ENCODE measurements at places on chromosomes 4 and X.

DNA sequence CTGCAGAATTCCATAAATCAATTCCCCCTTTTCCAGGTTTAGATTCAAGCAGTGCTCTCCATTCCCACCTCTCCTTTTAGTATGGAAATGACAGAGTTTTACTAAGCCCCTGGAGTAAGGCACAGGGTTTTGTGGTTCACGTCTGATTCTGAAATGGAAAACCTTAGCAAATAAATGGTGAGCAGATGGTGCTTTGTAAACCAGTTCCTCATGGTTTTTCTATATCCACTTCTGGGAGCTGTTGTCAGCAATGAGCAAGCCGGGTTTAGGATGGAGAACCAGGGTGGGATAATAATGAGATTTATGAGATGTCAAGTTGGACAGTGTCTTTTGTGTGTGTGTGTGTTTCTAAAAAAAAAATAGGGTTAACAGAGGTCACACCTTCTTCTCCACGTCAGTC is 113.8 kb upstream of the RBPJ start:
- DNase-seq: no peak

GRCh38 chr4:143667461-143667860 is 33.0 kb downstream of the FREM3 start:
- DNase-seq: no peak

GRCh38 chrX:48579259-48579658 is 5.0 kb downstream of the RBM3 start:
- no peak for DNase-seq

GRCh38 chr4:23876418-23877089 is 13.3 kb downstream of the PPARGC1A start:
- no peak for DNase-seq

DNA sequence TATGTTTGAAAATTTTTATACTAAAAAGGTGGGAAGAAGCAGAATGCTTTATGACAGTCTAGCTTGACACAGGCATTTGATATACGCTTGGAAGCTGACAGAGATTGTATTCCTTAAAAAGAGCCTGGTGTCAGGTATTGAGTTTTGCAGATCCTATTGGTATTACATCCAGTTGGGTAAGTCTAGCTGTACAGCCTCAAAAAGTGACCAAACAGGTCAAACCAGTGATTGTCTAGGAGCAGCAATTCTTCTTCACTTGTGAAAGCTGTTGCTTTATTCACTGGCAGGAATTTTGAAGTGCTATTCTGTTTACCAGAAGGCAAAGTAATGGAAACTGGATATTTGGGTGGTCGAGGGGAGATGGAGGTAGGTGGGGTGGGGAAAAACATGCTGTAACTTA is 77.5 kb downstream of the UCHL1 start:
- DNase-seq: no peak

DNA sequence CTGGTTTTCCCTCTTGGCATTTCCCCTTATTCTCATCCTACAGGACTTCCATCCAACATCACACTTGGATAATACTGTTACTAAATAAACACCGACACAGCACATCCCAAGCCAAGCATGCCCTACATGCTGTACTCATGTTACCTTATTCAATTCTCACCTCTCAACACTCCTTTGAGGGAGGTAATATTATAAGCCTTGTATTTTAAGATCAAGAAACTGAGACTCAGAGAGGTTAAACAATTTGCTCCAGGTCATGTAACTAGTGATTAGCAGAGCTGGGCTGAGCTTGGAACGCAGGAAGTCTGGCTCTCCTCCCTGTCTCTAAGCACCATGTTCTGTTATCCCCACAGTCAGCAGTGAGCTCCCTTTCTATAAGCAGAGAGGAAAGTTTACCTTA is 333.6 kb upstream of the IGFBP7 start:
- no peak for DNase-seq

DNA sequence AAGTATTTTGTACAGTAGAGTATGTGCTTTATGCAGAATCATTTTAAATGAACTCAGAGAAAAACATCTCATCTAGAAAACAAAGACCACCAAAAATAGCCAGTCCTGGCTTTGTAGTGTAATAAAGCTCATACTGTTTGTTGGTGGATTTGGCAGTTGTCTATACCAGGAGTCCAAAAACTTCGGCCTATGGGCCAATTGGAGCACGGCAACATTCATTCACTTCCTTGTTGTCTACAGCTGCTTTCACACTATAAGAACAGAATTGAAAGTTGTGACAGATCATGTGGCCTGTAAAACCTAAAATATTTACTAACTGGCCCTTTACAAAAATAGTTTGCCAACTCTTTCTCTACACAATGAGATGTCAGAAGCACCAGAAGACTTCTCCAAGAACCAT is 5.3 kb downstream of the FBXW7 start:
- no peak for DNase-seq

GRCh38 chr4:53365121-53365485 is 758 bp downstream of the SCFD2 start:
- DNase-seq: no peak

GRCh38 chr4:13143222-13144070 is 340.7 kb downstream of the RAB28 start:
- DNase-seq: no peak

DNA sequence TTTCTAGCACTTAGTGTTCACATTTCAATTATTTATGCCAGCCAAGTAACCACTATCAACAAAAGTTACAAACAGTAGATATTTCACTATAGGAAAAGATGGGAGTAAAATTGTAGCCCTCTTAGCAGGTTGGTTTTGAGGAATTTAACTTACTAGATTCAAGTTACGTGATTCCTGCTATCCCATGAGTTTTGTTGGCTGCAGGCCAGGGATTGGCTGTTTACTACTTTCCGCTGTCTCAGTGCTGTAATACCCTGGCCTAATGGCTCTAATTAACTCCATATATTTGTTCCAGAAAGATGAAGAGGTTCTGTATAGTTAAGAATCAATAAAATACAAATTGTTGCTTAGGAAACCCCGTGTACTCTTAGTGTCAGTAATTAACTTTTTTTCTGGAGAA is 55.5 kb upstream of the MAGED1 start:
- no peak for DNase-seq

DNA sequence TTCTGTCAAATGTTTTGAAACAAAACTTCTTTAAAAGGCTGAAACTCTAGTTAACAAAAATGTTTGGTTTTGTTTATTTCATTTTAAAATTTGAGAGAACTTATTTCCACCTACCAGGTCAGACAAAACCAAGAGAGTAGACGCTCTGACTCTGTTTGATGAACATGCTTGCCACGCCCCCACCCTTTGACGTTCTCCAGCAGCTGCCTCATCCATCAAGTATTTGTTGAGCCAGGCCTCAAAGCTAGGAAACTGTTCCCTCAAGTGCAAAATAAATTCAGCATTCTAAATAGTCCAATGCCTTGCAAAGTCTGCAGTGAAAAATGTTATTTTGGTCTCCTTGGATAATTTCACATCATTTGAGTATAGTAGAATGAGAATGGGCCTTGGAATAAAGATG is 121.6 kb downstream of the GUCY2F start:
- DNase-seq: no peak

DNA sequence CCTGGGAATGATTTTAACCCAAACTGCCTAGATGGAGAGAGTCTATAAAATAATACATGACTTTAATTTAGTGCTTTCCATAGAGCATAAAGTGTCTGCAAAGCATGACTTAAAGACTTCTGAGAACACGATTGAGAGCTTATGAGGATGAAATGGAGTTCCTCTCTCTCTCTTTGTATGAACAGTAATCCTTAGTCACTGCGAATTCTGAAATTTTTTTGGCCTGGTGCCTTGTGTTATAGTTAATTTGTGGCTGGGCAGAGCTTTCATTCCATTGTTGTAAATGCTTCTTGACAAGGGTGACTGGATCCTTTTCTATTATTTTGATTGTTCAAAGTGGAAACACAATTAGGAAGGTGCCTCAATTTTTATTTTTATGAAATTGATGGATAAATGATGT is 179.5 kb downstream of the CEP135 start:
- no peak for DNase-seq

DNA sequence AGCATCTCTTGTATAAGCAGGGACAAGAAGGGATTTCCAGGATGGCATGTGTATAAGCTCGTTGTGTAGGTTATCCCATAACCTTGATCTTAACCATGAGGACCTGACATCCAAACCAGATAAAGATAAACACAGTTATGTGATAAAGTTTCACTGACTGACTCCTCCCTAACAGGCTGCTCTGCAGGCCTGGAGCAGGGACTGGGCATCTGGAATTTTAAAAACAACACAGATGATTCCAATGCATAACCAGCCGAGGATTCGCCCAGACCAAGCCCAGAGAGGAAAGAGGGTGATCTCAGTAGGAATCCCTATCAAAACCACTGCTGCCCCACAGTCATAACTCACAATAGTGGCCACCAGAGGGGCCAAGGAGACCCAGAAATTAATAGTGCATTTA is 22.7 kb downstream of the KLF3 start:
- DNase-seq: no peak

GRCh38 chr4:8817813-8818062 is 53.9 kb downstream of the HMX1 start:
- DNase-seq: no peak

- DNase-seq: no peak
Observed at GRCh38 chrX:118530219-118530911, 34.8 kb downstream of the DOCK11 start.

- DNase-seq: no peak
Observed at GRCh38 chr4:13888112-13888511, 260.6 kb upstream of the BOD1L1 start.

DNA sequence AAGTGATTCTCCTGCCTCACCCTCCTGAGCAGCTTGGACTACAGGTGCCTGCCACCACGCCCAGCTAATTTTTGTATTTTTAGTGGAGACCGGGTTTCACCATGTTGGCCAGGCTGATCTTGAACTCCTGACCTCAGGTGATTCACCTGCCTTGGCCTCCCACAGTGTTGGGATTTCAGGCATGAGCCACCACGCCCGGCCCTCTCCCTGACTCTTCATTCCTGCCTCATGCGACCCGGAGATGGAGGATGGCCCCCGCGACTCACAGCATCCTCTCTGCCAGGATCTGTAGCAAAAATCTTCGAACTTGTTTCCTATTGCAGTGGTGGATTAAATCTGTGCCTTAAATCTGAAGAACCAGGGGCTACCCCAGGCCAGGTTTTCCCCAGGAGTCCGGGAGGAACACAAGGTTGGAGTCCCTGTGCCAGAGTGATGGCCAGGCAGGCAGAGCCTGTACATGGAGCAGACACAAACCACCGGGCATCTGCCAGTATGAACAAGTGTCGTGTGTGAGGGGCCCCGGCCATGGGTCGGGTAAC is 11.5 kb downstream of the CPLX1 start:
- no peak for DNase-seq

DNA sequence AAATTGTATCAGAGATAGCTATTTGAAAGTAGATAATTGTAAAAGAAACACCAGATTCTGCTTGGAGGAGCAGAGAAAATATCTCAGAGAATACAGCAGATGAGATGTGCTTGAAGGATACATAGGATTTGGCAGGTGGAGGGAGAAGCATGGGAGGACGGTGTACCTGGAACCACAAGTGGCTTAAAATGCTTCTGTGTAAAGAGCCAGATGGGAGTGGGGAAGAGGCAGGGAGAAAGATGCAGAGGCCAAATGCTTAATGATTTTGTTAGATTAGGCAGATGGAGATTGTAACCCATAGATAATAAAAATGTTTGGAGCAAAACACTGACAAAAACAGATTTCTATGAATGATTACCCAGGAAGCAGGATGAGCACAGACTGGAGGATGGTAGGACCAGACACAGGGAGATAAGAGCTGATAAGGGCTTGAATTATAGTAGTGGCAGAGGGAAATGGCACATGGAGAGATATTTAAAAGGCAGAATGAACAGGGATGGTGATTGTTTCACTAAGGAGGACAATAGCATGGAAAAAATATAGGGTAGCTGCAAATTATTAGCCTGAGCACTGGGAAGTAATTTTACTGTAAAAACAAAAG is 145.7 kb upstream of the TBC1D9 start:
- DNase-seq: no peak

DNA sequence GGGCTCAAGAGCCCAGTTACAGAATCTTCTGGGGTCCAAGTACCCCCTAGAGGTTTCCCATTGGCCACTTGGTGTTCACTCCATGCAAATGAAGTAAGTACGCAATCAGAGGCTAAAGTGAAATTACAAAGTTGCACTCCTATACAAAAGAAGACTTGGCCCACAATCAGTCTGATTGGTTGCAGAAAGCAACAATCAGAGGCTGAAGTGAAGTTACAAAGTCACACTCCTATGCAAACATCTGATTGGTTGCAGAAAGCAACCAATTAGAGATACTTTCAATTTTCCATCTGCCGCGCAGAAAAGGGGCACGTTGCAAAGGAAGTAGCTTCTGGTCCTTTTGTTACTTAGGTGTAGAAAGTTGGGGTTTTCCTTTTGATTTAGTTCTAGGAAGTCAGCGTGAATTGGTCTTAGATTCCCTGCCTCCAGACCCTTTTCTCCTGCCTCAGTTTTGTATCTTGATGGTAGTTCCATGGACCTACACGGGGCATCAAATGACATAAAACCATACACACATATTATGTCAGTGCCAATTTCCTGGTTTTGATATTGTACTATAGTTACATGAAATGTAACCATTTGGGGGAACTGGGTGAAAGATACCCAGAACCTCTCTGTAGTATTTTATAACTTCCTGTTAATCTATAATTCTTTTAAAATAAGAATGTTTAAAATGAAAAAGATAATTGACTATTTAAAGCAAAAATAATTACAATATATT is 12.4 kb upstream of the PIN4 start:
- no peak for DNase-seq

DNA sequence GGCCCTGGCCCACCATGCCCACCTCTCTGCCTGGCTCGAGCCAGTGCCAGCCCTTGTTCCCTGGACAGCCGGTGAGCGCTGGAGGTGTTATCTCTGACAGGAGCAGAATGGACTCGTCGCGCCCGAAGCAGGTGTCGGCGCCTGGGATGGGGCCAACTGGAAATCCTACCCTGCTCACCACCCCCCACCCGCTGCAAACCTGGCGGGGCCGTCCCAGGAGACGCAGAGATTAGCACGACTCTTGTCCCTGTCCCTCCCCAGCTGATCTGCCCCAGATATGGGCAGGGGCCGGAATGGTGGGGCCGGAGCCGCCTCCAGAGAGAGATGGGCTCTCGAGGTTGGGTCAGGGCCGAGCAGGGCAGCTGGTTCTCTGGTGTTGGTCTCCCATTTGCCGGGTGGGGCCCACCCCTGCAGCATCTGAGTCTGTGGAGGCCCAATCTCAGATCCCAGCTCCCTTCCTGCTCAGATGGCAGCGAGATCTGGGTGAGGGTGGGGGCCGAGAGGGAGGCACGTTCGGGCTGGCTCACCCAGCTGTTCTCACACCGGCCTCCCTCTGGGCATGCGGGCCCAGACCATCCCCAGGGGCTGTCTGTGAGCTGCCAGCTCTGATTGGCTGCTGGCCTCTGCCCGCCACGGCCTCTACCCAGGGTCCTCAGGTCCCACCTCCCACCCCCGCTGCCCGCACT is 20.1 kb upstream of the FGFR3 start:
- no peak for DNase-seq

DNA sequence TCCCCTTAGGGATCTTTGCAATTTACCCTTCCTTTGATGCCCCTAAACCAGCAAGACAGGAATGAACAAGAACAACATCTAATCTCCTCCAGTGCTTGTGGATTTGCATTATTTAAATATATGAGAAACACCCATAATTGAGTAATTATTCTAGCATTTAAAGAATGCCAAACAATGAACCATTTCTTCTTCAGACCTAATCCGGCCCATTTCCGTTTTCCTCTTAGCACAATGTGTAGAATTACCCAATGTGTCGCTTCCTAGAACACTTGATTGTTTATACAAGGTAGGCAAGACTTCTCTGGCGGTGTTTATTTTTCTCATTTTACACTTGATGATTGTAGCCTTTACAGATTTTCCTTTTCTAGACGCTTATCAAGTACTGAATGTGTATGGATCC is 43.5 kb downstream of the CLDN34 start:
- no peak for DNase-seq

- no peak for DNase-seq
Observed at GRCh38 chrX:9871701-9872268, 85.6 kb downstream of the SHROOM2 start.

Data from stimulated activated CD8-positive, alpha-beta memory T cell treated with anti-CD3 and anti-CD28 coated beads, Interleukin-4, amount 100 ng/mL, for 1 hour (primary cell).